ENCODE measurements at places on chromosomes 7 and 10.

DNA sequence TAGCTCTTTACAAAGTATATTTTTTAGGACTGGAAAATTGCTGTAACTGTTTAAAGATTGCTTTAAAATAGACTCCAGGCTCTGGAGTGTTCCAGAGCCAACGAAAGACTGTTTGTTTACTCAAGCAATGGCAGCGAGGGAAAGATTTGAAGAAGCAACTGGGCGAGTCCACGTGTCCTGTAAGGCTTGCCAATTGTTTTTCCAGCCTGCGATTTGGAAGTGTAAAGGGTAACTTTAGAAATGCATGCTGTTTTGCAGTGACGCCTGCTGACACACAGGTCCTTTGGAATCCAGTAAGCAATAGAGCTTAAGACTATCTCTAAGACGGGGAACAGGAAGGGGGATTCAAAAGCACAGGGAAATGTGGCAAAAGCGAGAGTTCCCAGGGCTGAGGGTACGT is 55.8 kb downstream of the TACC2 start:
- DNase-seq: no peak

DNA sequence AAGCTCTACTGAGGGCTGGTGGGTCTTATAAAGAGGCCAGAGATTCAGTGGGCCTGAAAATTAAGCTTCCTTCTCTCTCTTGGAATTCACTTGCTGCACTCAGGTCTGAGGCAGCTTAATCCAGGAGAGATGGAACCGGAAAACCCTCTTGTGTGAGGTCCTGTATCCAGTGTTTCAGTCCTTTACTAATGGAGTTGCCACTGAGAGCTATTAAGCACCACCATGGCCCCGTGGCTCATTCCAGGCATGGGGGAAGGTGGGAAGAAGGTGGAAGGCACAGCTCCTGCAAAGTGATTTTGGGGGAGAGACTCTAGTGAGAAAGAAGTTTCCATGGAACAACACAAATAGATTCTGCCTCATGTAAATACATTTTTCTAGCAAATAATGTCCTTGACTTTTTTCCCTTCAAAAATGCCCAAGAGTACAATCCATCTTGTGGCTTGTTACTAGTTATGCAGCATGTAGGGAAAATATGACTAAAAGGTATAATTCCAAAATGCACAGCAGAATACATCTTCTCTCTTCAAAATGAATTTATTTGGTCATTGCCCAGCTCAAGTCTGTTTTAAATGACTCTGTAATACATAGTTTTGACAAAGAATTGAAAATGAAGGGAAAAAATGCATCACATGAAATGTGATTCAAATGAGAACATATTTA is 46.7 kb upstream of the FOXI2 start:
- no peak for DNase-seq

- DNase-seq: no peak
Measured at GRCh38 chr10:113872139-113873030, 17.9 kb downstream of the NHLRC2 start.

DNA sequence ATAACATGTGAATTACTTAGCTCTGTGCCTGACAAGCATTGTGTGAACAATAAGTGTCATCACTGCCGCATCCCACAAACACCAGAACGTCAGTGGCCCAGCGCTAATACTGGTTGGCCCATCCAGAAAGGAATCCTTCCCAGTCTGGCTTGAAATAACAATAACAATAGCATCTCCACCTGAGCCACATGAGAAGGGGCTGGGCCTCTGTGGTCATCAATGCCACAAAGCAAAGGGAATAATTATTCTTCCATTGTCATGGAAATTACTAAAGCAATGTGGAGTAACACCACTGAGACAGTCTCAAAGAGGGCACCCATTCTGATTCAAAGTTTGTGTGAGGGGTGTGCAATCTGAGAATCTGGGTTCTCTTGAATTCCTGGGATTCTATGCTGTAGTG is 105.7 kb upstream of the INHBA start:
- no peak for DNase-seq

- DNase-seq: no peak
Measured at GRCh38 chr10:70380350-70381135, 1.9 kb downstream of the LRRC20 start.

DNA sequence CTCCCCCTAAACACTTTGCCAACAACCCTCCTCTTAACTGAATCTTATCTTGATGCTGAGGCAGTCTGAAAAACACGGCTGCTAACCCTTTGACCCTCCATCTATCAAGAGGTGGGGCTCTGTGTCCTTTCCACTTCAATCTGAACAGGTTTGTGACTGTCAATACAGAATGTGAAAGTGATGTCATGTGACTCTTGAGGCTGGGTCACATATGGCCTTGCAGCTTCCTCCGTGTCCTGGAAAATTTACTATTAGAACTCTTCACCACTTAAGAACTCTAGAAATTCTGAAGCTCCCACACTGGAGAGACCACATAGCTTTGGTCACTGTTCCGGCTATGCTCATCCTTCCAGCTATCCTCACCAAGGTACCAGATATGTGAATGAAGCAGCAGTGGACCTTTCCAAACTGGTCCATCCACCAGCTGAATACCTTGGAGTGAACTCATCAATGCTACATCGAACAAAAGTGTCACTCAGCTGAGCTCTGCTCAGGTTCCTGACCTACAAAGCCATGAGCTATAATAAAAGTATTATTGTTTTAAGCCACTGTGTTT is 30.7 kb upstream of the ASAH2 start:
- DNase-seq: no peak

- no peak for DNase-seq
Measured at GRCh38 chr10:132390921-132391675, 5.9 kb upstream of the PWWP2B start.

DNA sequence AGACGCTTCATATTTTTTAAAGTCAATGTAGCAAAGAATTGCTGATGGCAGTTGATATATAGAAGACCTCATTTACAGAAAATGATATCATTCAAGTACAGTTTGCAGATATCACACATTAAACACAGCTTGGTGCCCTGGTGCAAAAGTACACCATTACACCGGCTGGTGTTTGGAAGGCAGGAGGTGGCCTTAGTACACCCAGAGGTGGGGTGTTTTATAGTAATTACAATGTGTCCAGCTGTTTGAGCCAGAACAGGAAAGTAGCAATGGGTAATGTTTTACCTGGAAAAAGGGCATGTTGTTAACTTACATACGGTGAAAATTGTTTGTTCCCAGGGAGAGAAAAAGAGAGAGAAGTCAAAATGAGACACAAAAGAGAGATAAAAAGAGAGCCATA is 103.0 kb upstream of the YAE1 start:
- DNase-seq: no peak

GRCh38 chr7:69476416-69476815 is 121.9 kb upstream of the AUTS2 start:
- no peak for DNase-seq

DNA sequence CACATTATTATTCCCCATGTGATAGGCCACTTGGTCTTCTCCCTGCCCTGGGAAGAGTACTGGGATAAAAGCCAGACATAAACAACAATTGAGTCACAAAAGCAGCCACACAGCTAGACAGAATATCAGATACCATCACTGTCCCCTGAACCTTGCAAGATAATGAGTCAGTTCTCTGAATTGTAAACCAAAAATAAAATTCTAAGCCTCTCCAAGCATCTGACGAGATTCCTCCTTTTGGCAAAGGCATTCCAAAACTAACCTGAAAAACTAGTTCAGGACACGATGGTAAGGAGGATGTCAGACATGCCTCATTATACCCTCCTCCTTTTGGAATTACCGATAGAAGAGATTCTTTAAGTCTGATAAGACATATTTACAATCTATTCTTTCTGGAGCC is 450.7 kb downstream of the HTR7 start:
- no peak for DNase-seq

DNA sequence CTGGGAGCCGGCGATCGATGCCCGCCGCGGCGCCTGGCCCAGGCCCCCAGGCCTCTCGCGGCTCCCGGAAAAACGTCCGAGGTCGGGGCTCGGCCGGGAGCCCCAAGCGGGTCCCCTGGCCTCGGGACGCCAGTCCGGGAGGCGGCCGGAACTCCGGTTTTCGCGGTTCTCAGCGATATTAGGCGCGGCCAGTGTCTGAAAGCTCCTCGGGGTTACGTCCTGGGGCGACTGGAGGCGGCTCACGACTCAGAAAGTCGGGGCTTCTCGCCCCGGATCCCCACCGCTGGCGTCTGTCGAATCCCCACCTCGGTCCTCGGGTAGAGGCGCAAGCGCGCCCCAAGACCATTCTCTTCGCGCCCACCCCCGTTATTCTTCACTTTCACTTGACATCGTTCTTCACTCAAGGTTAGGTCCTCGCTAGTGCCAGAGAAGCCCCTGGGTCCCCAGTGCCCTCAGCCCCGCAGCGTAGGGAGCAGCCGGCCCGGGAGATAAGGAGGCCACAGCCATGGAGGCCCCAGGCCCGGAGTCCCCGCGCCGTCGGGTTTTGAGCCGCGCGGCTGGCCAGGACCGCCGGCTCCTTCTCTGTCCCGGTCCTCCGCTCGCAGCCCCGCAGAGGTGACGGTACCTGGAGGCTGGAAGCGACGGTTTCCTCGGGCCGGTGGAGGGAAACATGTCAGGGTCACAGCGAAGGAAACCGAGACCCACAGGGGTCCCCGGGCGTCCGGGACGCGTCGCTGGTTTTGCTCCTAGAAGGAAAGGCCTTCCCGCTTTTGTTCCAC is 35.2 kb upstream of the EBLN1 start:
- DNase-seq: peak; percentile 23

GRCh38 chr10:99430116-99430450 is 341 bp downstream of the GOT1 start:
- no peak for DNase-seq

- DNase-seq: no peak
Measured at GRCh38 chr7:152636441-152636840, 39.5 kb downstream of the XRCC2 start.

GRCh38 chr7:117281562-117281961 is 41.3 kb downstream of the WNT2 start:
- DNase-seq: no peak

DNA sequence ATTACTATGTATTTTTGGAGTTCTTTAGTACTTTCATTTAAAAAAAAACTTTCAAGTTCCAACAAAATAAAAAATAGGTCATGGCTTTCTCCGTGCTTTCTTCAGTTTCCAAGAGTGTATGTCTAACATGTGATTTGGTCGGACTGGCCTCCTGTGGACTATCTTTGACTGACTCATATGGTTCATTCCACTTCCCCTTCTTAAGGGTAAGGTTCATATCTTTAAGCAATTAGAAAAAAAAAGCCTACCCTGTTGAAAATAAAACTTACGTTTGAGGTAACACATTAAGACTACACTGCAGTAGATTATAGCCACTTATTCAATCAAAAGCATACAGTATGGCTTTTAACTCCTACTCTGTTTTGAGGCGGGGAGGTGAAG is 112.8 kb upstream of the AHR start:
- no peak for DNase-seq

GRCh38 chr7:29598613-29599012 is 35.0 kb downstream of the PRR15 start:
- no peak for DNase-seq

GRCh38 chr7:74332373-74333176 is 43.4 kb downstream of the CLIP2 start:
- DNase-seq: no peak

GRCh38 chr10:30583778-30584415 is 45.7 kb downstream of the LYZL2 start:
- no peak for DNase-seq

GRCh38 chr7:43135129-43135528 is 22.7 kb downstream of the HECW1 start:
- no peak for DNase-seq

GRCh38 chr10:71266918-71267442 is 52.1 kb upstream of the SLC29A3 start:
- no peak for DNase-seq

GRCh38 chr7:129536323-129536722 is 34.0 kb downstream of the SMKR1 start:
- DNase-seq: no peak

- DNase-seq: no peak
Measured at GRCh38 chr10:83332690-83333089, 806.6 kb upstream of the GHITM start.

DNA sequence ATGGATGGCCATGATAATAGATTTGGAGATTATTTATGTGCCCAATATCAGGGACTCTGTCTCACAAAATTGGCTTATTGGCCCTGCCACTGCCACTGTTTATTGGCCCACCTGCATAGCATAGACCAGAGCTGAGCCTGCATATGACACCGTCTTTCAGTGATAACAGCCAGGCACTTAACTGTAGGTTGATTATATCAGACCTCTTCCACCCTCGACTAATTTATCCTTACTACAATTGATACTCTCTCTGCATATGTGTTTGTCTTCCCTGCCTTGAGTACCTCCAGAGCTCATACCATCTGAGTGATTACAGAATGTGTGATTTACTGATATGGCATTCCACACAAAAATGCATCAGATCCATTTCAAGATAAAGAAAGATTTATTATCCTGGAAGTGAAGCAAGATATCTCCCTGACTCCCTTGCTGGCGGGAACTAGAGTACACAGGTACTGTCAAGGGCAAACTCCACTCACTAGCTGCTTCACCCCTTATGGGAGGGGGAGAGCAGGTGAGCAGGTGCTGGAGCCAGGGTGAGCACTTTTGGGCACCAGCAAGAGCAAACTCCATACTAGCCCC is 13.1 kb upstream of the SAMD9L start:
- DNase-seq: no peak

DNA sequence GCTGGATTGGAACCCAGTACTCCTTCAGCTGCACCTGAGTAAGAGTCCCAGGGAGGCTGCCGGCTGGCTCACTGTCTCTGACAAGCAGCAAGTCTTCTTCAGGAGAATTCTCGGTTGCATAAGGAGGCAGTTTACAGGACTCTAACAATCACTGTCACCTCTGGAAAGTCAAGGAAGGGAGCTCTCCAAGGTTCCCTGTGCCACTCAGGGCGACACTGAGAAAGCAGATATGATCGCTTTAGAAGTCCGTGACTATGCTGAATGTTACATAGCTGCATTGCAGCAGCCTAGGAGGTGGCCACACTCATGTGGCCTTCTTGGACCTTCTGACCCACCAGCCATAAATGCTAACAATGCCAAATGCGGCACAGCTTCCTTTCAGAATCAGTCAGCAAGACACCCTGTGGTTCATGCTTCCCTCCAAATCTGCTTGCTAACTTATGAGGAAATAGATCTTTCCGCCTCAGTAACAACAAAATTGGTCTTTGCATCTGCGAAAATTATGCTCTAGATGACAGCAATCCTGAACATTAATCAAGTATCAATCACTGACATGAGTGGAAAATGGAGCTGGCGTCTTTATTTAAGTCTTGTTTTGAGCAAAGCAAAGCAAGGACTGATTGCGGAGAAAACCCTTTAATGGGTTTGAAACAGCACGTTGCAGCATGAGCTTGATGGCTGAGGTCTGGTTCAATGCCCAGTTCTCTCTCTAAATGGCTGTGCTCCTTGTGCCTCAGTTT is 132.9 kb downstream of the ATXN7L1 start:
- no peak for DNase-seq

- no peak for DNase-seq
Measured at GRCh38 chr10:80171248-80171660, 34.1 kb downstream of the ANXA11 start.

DNA sequence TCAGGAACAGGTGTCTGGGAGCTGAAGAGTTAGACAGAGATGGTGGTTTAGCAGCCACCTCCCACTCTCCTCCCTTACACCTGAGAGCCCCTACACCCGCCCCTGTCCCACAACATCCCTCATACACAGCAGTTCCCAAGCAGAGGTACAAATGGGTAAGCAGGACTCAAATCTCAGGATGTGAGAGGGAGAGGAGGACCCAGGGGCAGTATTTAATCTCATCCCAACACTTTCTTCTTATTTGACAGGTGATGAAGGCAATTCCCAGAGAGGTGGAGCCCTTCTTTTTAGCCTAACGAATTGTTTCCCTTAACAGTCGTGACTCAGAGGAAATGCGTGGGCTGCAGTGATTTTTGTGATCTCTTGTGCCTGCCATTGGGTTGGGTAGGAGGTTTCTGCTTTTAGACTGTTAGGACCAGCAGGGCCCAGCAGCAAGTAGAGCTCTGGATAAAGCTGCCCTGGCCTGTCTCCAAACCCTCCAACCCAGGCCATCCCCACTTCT is 191.3 kb downstream of the HECW1 start:
- peak; percentile 47 for DNase-seq
